ENCODE measurements at places on chromosomes 1 and 21.

DNA sequence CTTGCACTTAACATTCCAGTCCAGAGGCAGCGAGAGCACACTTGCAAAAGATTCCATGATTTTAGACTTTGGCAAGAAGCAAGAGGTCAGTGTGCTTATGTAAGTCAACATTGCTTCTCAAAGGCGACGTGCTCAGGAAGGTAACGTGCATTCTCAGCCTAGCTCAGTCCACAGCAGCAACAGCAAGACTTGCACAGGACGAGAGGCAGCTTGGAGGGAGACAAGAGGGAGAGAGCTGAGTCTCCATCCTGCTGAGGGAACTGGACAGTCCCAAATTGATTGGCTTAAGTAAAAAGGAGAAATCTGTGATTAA, 56.5 kb downstream of the PTP4A2 start:
- no peak for DNase-seq

GRCh38 chr21:28226563-28226962, 766.1 kb downstream of the LTN1 start:
- DNase-seq, result no peak

DNA sequence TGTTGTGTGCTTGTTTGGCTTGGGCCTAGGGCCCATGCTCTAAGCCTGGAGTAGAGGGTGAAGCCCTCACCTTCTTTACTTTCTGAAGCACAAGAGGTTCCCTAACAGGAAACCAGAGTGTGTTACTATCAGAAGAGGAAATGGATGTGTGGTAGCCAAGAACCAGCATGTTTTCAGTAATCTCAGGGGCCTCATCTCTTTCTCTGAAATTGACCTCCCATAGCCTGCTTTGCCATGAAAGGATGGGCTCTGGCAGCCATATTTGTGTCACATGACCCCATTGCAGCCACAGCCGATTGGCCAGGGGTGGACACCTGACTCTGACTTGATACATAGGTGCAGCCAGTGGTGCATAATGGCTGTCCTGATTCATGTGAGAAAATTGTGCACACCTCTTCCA, 18.6 kb downstream of the A3GALT2 start:
- DNase-seq, result no peak

GRCh38 chr1:194717941-194718340, 1531.5 kb upstream of the B3GALT2 start:
- no peak for DNase-seq

DNA sequence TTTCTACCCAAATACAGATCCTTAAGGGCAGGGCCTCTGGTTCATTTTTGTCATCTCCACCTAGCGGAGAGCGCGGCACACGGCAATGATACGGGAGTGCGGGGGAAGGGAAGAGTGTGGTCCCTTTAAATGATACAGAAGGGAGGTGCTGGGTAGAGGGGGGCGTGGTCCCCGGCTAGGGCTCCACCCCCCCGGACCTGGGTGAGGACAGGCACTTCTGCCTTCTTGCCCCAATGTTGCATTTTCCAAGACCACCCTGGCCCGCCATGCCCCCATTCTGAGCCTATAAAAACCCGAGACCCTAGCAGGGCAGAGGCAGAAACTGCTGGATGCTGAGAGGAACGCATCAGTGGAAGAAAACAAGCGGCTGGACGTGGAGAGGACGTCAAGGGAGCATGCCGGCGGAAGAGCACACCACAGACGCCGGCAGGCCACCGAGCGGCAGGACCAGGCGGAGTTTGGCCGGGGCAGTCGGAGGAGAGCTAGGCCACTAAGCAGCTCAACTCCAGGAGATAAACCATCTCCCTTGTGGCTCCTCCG, 30.0 kb downstream of the LRRC3 start:
- no peak for DNase-seq

- no peak for DNase-seq
Observed at GRCh38 chr1:237976331-237976730, 85.6 kb upstream of the ZP4 start.

DNA sequence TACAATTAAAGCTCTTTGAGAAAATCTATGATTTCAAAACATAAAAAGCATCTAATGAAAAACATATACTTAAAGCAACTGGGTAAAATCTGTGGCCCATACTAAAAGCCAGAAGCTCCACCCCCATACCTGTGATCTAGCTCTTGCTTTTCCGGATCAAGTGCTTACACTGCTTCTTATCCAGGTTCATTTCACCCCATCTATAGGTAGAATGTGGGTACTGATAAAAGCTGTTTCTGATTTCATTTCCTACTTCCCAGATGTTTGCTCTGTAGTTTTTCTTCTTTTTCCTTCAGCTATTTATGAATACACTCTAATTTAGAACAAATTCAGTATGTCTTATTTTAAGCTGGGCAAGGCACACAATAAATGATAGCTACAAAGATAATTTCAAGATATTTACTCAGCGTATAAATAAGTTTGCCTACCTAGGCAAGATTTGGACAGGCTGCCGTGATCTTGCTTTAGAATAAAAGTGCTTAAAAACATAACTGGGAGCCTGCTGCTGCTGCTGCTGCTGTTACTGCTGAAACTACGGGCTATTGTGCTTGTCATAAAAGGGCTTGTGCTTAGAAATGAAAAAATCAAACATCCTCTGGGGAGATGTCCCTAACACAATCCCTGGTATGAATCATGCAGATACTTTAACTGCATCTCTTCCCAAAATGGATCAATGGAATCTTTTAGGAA, 2.1 kb downstream of the SIPA1L2 start:
- no peak for DNase-seq

DNA sequence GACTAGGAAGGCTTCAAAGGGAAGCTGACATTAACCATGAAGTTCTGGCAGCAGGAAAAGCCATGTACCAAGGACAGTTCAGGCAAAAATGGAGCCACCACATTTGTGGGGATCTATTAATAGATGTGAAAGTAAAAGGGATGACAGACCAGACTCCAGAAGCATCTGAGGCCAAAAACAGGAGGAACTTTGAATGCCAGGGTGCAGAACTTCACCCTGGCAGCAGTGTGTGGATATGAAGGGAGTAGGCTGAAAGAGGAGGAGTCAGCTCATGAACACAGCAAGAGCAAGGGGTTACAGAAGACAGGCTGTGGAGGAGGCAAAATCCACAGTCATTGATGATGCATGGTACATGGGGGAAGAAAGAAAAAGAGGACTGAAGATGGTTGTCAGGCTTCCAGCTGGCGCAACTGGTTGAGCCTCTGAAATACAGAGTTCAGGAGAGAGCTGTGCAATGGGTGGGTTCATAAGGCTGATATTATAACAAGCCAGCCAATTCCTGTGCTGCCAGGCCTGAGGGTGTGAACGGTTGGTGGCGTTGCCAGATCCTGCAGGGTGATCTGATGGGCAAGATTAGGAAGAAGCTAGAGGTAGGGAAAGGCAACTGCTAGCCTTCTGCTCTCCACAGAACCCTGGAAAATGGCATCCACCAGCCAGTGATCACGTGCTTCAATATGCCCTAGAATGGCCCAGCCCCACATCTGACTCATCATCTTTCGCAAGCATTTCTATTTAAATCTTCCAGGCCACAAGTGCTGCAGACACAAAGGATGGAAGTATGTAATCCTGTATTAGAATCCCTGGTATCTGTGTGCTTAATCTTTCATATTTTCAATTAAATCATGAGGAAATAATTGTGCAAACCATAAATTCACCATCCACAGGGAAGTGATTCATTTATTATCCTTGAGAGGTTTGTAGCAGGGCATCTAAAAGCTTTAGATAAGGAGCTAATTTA, 81.9 kb downstream of the SLC25A24 start:
- no peak for DNase-seq

DNA sequence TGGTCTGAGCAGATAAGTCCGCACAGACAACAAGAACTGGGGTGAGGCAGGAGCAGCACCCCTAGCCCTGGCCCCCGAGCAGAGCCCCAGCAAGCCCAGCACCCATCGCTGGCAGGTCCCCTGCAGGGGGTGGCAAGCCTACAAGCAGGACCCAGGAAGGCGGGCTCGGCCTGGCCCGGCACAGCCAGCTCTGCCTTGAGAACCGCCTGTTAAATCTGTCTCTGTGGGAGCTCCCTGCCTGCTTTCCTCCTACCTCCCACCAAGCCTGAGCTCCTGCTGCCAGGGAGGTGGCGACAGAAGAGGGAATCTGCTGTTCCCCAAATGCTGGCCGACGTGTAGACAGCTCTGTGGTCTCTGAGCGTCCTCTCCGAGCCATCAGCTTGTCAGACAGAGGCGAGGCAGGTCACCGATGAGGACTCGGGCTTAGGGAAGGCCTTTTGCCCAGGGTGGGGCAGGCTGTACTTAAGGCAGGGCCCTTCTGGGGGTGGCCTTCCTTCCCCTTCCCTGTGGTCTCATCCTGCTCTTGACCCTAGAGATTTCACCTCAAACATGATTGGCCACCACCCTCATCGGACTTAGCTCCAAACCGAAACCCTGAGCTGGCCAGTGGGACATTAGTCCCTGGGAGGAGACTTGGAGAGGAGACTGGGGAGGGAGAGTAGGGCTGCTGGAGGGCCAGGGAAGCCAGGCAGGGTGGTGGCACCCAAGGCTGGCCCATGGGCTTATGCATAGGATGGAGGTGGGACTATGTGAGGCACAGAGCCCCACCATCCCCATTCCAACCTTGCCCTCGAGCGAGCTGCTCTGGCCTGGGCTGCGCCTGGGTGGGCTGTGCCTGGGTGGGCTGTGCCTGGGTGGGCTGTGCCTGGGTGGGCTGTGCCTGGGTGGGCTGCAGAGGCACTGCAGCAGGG, 7.7 kb downstream of the SELENON start:
- no peak for DNase-seq

DNA sequence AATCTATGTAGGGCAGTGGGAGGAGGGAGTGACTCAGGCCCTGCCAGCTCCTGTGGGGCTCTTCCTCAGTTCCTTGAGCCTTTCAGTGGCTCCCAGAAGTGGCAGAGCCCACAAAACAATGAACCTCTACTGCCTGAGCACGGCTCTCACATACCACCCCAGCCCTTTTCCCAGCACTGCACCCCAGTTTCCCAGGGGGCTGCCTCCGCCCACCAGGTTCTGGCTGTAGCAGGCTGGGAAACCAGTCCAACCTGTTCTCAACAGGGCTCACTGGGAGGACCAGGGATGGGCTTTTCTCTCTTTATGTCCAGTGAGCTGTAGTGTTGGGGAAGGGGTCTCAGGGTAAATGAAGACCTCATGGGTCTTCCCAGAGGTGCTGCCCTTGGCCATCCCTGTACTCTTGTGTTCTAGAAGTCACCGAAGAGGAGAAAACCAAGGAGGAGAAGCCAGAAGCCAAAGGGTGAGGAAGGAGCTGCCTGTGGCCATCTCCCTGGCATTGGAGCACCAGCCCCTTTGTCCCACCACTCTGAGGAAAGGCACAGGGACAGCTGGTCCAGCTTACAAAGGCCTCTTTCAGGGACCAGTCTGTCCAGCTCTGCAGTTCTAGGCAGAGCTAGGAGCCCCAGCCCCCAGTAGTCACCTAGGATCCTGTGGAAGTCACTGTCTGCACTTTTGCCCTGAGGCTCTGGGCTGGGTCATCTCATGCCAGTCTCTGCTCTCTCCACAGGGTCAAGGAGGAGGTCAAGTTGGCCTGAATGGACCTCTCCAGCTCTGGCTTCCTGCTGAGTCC, 3.5 kb downstream of the MARCKSL1 start:
- no peak for DNase-seq

GRCh38 chr1:224014330-224014649, 99.6 kb upstream of the FBXO28 start:
- DNase-seq, result no peak

- no peak for DNase-seq
Observed at GRCh38 chr21:43611598-43612369, 47.5 kb downstream of the HSF2BP start.

DNA sequence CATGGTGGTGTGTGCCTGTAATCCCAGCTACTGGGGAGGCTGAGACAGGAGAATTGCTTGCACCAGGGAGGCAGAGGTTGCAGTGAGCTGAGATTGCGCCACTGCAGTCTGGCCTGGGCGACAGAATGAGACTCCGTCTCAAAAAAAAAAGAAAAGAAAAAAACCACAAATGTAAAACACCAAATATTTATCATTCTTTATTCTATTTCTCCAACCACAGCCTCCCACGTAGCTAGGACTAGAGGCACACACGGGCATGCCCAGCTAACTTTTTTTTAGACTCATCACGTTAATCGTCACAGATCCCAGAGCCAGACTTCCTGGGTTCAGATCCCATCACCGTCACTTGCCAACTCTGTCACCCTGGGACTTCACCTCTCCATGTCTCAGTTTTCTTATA, 13.5 kb downstream of the DNAJC16 start:
- DNase-seq, result no peak

DNA sequence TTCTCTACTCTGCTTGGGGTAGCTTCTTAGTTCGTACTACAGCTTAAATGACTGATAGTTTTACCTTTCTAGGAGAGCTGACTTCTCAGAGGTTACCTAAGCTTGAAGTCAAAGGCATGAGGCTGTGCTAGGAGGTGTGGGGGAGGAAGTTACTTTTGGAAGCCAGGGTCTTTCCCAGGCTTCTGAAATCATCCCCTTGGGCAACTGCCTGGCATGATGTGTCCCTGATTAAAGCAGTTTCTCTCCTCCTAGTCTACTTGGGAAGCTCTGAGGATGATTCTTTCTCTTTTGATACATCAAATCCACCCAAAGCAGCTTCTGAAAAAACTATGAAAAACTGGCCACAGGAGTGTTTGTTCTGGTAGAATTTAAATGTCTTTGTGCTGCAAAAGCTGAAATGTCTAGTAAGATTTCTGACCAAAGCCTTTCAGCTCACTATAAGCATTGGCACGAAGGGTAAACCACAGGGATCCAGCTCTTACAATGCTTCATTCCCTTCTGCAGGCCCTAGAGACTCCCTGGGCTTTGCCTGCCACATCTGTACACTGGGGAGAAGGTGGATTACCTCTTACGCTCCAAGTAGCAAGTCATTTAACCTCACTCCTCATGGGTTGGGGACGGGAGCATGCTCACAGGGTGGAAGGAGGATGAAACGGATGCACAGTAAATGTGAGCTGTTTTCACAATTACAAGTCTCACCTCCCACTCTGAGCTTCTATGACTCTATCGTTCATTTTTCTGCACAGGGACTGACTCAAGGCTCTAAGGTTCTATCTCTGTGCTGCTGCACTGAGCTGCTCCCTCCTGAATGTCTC, 59.6 kb downstream of the RUNX1 start:
- no peak for DNase-seq

GRCh38 chr1:204331847-204332487, 27.8 kb downstream of the PLEKHA6 start:
- DNase-seq, result no peak

DNA sequence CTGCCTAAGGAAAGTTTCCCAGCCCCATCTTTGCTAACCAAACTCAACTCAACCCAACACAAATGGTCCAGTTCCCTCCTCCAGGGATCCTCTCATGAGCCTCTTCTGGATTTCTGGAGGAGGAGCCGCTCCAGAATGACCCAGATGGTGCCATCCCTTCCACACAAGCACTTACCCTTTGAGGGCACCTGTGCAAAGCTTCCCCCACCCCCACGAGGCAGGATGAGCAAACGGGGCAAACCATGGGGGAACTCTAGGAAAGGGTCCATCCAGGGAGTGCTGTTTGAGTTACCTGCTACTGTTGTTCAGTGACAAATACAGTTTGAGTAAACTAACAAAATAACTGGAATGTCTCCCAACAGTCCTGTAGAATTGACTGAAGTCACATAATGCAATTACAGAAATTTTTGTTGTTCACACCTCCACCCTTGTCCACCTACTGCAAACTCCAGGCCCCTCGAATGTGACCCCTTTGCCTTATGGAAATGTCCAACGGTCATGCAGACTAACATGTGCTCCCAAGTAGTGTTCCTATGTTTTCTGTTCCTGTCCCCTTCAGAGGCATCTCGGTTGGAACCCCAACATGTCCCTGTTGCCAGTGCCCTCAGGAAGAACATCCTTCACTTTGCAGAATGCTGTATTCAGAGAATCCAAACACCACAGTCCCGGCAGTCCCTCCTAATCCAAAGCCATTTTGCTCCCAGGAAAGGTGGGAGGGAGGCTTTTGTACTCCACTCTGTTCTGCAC, 160.1 kb downstream of the RRAGC start:
- no peak for DNase-seq

GRCh38 chr1:21594935-21595897, 73.9 kb downstream of the RAP1GAP start:
- no peak for DNase-seq
